Sigmoid colon (tissue), 7 donors: ENCODE measurements at places on chromosomes 11 and 22. TPM values are rescaled to one million over a fixed set of nuclear protein-coding genes. Genes with fewer than 3 reads are reported as not detected.

GRCh38 chr11:22927793-22928192, 67.5 kb upstream of the CCDC179 start:
- H3K4me3 ChIP-seq = no peak overlapping the region
- H3K27ac ChIP-seq = no peak overlapping the region
- DNase-seq = no peak
- H3K4me1 ChIP-seq = no peaks in the 10 kb centered on the region
- no peaks in the 10 kb centered on the region for H3K36me3 ChIP-seq
- no peaks in the 10 kb centered on the region for H3K27me3 ChIP-seq

DNA sequence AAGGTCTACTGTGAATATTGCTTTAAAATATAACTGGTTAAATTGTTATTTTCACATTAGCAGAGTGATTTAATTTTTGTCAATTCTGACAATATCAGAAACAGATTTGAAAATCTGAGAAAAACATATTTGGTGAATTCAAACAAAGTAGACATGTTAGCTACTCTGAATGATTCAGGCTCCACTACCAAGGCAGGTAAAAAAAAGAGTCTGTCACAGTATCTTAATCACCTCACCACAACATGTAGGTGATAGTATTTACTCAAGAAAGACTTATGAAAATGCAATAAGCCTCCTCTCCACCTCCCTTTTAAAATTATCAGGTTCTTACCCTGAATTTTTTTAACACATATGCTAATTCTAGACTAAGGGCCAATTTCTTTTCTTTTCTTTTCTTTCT, 42.6 kb downstream of the DDI1 start:
- H3K36me3 ChIP-seq = no peaks in the 10 kb centered on the region
- no peaks in the 10 kb centered on the region for H3K4me1 ChIP-seq
- no peak overlapping the region for H3K4me3 ChIP-seq
- H3K27me3 ChIP-seq = no peaks in the 10 kb centered on the region

DNA sequence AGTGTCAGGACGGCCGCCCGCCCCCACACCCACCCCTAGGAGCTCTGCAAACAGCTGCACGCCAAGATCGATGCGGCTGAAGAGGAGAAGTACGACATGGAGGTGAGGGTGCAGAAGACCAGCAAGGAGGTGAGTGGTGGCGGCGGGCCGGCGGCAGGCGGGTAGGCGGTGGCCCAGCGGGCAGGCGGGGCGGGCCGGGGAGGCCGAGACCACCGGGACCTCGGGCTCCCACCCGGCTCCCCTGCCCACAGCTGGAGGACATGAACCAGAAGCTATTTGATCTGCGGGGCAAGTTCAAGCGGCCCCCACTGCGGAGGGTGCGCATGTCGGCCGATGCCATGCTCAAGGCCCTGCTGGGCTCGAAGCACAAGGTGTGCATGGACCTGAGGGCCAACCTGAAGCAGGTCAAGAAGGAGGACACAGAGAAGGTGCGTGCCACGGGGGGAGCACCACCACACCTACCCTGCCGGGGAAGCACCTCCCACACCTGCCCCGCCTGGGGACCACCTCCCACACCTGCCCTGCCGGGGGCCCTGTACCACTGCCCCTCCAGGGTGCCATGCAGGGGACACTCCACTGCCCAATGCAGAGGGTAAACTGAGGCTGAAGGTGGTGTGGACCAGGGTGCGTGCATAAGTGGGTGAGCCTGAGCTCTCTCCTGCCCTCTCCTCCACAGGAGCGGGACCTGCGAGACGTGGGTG, 2.1 kb downstream of the TNNI2 start:
- H3K27ac ChIP-seq = no peak overlapping the region
- no peaks in the 10 kb centered on the region for H3K27me3 ChIP-seq
- no peaks in the 10 kb centered on the region for H3K4me1 ChIP-seq

GRCh38 chr11:134576721-134577171, 164.7 kb upstream of the B3GAT1 start:
- no peaks in the 10 kb centered on the region for H3K27me3 ChIP-seq
- no peak overlapping the region for H3K4me3 ChIP-seq
- no peak overlapping the region for H3K27ac ChIP-seq
- no peaks in the 10 kb centered on the region for H3K36me3 ChIP-seq

- H3K36me3 ChIP-seq = no peaks in the 10 kb centered on the region
- no peaks in the 10 kb centered on the region for H3K4me1 ChIP-seq
- no peak overlapping the region for H3K4me3 ChIP-seq
- peaks cover 40% of the 10 kb centered on the region for H3K27me3 ChIP-seq
- no peak for DNase-seq
Observed at GRCh38 chr22:36563001-36563400, 34.0 kb upstream of the EIF3D start.

DNA sequence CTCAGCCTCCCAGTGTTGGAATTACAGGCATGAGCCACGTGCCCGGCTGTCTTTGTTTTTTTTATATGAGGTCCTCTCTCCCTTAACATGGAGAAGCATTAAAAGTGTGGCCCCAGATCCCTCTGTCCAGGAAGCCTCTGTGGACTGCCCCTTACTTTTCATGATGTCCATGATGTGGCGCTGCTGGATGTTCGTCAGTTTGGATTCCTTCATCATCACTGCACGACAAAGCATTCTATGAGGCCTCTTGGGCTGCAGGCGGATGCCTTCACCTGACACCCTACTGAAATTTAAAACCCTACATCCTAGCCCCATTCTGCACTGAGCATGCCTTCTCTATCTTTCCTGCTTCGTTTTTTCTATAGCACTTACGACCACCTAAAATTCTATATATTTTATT, 2.1 kb downstream of the C22orf23 start:
- no peak overlapping the region for H3K27ac ChIP-seq
- H3K36me3 ChIP-seq = no peaks in the 10 kb centered on the region
- DNase-seq = no peak
- no peak overlapping the region for H3K4me3 ChIP-seq
- peaks cover 27% of the 10 kb centered on the region for H3K4me1 ChIP-seq
- no peaks in the 10 kb centered on the region for H3K27me3 ChIP-seq

DNA sequence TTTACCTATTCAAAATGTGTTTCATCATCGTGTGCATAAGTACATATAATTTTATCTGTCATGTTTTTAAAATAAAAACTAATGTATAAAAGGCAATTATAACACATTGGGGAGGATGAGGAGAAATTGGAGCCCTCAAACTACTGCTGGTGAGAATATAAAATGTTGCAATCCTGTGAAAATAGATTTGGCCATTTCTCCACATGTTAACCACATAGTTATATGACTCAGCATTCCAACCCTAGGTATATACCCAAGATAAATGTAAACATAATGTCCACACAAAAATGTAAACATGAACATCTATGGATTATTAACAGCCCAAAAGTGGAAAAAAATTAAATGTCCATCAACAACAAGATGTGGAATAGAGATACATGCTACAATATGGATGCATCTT, 928.0 kb upstream of the FAT3 start:
- no peaks in the 10 kb centered on the region for H3K4me1 ChIP-seq
- no peaks in the 10 kb centered on the region for H3K36me3 ChIP-seq
- no peak for DNase-seq
- H3K4me3 ChIP-seq = no peak overlapping the region

GRCh38 chr11:92101920-92102319, 122.7 kb upstream of the FAT3 start:
- no peak overlapping the region for H3K4me3 ChIP-seq
- no peaks in the 10 kb centered on the region for H3K4me1 ChIP-seq
- no peaks in the 10 kb centered on the region for H3K36me3 ChIP-seq
- DNase-seq = no peak

- no peak overlapping the region for H3K4me3 ChIP-seq
- peak; percentile 2 for DNase-seq
- no peaks in the 10 kb centered on the region for H3K36me3 ChIP-seq
- no peaks in the 10 kb centered on the region for H3K4me1 ChIP-seq
Observed at GRCh38 chr11:73951797-73952196, 971 bp downstream of the DNAJB13 start.

- no peak for DNase-seq
- no peaks in the 10 kb centered on the region for H3K27me3 ChIP-seq
Observed at GRCh38 chr22:42939451-42939881, 75.5 kb downstream of the PACSIN2 start.

DNA sequence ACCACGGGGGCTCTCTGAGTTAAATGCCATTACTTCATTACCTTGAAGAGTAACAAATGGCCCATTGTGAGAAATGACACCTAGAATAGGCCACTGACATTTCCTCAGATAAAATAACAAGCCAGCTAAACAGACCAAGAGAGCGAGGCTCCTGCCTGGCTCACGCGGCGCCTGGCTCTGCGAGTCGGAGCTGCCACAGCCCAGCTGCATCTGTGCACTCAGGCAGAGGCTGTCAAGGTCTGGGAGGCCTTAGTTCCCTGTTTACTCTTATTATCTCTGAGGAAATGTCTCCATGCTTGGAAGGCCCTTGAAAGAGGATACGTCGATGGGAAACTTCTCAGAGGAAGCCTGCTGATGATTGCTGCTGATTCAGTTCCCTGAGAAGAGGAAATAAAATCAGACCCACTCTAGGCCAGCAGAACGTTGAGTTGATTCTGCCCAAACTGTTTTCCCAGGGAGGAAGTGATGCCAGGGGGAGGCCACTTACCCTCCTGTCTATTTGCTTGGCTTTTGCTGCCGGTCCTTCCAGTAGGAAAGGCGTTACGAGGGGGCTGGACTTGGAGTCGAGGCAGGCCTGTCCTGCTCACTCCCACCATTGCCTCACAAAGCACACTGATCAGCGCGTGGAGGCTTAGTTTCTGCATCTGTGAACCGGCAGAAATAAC, 208.8 kb downstream of the TBC1D22A start:
- no peaks in the 10 kb centered on the region for H3K4me1 ChIP-seq
- DNase-seq = peak; percentile 70
- H3K36me3 ChIP-seq = no peaks in the 10 kb centered on the region
- H3K27ac ChIP-seq = no peak overlapping the region

DNA sequence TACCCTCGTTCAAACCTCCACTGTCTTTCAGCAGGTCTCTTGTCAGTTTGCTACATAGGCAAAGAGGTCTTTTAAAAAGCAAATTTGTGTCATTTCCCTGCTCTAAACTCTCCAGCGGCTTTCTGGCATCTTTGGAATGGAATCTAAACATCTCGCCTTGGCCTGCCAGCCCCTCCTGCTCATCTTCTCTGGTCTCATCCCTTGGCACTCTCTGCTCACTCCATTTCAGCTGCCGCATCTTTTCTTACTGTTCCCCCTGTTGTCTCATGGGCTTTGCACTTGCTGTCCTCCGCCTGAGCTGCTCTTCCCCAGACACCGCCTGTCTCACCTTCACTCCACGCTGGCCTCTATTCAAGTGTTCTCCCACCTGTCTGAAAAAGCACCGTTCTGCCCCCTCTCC, 46.6 kb downstream of the BMAL1 start:
- no peak overlapping the region for H3K4me3 ChIP-seq
- no peak overlapping the region for H3K27ac ChIP-seq
- no peak for DNase-seq
- H3K36me3 ChIP-seq = no peaks in the 10 kb centered on the region
- H3K4me1 ChIP-seq = no peaks in the 10 kb centered on the region

DNA sequence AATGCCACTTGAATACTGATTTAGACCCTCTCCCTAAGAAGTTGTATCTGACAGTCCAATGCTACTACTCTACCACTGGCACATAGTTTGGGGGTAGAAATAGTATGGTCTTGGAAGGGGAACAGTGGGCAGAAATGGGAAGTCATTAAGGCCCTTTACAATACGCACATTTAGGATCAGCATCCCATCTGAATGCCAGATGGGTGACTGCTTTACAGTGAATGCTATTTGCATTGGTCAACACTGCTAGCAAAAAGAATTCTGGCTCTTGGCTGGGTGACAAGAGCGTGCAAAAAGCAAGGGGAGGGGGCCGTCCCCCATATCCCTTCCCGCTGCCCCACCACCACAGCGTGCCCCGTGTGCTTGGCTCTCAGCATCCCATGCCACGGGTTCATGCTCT, 104.7 kb upstream of the BID start:
- no peaks in the 10 kb centered on the region for H3K27me3 ChIP-seq
- H3K36me3 ChIP-seq = no peaks in the 10 kb centered on the region
- no peaks in the 10 kb centered on the region for H3K4me1 ChIP-seq
- no peak overlapping the region for H3K27ac ChIP-seq
- no peak overlapping the region for H3K4me3 ChIP-seq
- DNase-seq = no peak

IL18 gene
- 11.8 TPM for total RNA-seq

CHRNA10 gene
- total RNA-seq = 0.71 TPM
